CD4-positive, alpha-beta T cell treated with Interleukin-12 subunit alpha and Interleukin-12 subunit beta, for 1 hour (primary cell): ENCODE measurements at places on chromosomes 12 and 14.

DNA sequence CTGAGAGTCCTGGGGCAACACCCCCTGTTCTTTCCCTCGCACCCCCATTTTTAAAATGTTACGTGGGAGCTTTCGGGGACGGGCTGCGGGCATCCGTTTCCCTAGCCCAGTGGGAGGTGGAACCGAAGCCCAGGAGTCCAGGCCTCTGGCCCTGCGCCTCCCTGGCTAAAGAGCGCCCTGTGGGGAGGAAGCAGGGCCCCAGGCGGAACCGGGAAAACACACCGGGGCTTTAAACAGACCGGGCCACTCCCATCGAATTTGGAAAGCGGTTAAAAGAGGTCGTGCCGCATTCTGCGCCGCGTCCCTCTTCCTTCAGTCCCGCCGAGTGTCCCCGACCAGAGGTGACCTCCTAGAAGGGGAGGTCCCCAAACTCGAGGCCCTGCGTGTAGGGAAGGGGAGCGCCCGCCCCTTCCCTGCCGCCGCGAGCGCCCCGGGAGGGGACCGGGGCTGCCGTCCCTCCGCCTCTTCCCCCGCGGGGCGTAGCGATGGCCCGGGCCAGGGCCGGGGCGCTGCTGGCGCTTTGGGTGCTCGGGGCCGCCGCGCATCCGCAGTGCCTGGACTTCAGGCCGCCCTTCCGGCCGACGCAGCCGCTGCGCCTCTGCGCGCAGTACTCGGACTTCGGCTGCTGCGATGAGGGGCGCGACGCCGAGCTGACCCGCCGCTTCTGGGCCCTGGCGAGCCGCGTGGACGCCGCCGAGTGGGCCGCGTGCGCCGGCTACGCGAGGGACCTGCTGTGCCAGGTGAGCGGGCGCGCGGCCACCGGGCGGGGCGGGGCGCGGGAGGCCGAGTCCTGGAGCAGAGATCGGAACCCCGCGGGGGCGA is at the start of gene HHIPL1:
Gene HHIPL1 (plus strand): TSS at position 407 of the 822 bp plus-strand sequence. CDS start 79 bp downstream, at position 486.
- no peak for DNase-seq

- DNase-seq = no peak
Observed at GRCh38 chr12:48687592-48687991, 5.6 kb upstream of the KANSL2 start.

DNA sequence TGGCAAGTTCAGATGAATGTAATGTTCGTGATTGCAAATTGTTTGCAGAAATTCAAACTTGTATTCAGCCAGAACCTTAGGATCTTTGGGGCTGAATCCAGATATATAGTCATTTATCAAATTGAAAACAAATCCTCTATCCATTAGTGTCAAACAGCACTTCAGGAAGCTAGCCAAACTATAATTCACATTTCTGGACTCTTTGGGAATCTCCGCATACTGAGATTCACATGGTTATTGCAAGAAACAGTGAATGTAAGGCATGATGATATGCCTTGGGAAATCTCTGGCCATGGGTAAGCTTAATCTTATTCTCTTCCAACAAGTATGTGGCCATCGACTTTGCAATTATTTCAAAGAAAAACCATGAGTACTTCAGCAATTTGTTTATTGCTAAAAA is 98.5 kb downstream of the KLHL28 start:
- DNase-seq = no peak

GRCh38 chr14:77980475-77981321 is 180.8 kb downstream of the ADCK1 start:
- DNase-seq = no peak

GRCh38 chr14:51039252-51039651 is 55.7 kb downstream of the TRIM9 start:
- no peak for DNase-seq

GRCh38 chr12:38904537-38905479 is 583 bp downstream of the CPNE8 start:
- peak; percentile 65 for DNase-seq

GRCh38 chr12:58301730-58302122 is 360.4 kb downstream of the ATP23 start:
- no peak for DNase-seq

GRCh38 chr14:68261092-68261842 is 441.7 kb downstream of the RAD51B start:
- no peak for DNase-seq

DNA sequence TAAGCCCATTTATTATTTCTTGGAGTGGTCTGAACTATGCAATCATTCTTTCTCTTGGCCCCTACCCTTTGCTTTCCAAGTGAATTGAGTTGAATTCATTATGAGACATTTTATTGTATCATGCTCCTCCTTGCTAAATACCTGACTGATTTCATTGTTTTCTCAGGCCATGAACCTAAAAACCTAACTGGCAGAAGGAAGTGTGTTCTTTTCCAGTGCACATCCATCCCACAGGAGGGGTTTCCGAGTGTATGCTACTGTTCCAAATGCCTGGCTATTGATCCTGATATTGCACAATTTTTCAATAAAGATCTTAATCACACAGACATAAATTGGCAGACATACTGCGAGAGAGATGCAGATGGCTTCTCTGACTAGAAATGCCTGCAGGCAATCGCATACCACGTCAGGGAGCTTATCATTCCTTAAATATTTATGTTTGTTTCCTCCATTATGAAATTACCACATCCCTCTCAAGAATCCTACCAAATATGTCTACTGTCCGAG is 162.2 kb upstream of the EGLN3 start:
- DNase-seq = no peak

- DNase-seq = no peak
Observed at GRCh38 chr12:124556896-124557501, 10.4 kb downstream of the NCOR2 start.

GRCh38 chr14:45150386-45150890 is 14.7 kb downstream of the FANCM start:
- no peak for DNase-seq
